ENCODE measurements at places on chromosomes 2 and 18.

DNA sequence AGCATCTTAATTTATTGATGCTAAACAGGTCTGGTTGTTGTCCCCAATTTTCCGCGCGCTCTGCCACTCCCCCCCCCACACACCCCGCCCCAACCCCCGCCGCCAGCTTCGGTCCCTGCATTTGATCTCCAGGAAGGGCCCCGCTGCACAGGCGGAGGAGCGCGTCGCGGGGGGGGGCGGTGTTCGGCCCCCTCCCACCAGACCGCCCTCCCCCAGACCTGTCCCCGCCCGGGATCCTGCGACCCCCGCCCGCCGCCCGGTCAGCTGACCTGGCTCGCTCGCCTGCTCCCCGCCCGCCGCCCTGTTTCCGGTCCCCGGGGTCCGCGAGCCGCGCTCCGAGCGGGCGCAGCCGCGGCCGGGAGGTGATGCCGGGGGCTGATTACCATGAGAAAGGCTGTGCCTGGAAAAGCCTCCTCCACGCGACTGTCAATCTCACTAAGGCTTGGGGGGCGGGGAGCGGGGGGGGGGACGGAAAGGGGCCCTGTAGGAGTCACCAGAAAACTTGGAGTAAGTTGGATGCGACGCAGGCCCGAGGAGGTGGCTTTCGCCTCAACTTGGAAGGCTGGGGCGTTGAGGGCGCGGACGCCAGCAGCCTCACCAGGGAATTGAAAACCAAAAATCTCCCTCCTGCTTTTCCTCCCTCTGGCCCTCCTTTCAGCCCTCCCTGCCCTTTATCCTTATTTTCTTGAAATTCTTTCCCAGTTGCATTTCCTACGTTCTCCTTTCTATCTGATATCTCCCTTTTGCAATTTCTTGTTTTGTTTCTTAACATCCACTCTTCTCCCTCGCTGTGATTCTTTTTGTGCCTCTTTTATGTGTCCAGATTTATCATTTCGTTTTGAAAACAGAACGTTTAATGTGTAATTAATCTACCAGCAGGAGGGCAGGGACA, 4.4 kb upstream of the ZEB2 start:
- DNase-seq: no peak

DNA sequence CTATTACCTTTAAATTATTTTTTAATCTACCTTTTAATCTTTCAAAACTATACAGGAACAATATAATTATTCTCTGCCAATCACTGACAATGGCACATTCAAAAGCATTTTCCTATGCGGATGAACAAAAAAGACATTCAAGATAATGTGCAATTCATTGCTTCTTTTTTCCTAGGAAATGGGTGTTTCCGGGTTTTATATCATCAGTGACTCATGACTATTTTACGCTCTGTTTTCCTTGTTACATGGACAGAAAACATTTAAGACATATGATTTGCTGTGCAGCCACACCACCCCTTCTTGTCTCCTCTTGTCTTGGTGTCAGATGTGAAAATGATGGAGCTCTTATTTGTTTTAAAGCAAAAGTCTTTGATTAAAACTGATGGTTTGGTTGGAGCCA, 184.7 kb upstream of the LINC00305 start:
- no peak for DNase-seq

- no peak for DNase-seq
Measured at GRCh38 chr2:134275058-134275862, 21.4 kb downstream of the MGAT5 start.

DNA sequence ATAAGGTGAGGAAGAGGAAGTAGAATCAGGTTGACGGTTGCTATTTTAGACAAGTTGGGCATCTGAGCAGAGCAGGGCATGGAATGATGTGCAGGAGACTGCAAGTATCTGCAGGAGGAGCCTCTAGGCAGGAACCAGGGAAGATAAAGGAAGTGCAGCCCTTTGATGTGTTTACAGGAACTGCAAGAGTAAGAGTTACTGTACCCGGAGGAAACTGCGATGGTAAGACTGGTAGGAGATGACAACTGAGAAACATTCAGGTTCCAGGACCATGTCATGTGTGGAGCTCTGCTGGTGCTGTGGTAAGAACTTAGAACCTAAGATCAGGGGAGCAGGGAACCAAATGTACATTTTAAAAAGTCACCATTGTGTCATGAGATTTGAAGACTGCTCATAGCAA, 134.3 kb upstream of the STON1 start:
- no peak for DNase-seq

DNA sequence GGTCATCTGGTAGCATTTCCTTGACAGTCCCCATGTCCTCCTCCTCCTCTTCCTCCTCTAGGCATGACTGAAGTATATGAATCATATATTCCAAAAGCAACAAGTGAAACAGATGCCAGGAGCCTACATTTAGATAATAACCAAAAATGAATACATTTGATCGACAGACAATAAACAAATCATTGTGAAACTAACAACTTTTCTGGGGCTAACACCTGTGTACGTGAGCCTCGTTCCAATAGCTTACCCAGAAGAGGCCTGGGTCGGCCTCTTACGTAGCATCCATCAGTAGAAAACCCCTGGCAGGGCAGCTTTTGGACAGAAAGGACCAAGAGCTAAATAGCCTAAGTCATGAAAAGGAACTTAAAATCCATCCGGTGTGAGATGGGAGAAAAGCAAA, 15.3 kb upstream of the CREG2 start:
- DNase-seq: no peak

GRCh38 chr2:16438613-16439321, 226.9 kb downstream of the CYRIA start:
- DNase-seq: no peak

DNA sequence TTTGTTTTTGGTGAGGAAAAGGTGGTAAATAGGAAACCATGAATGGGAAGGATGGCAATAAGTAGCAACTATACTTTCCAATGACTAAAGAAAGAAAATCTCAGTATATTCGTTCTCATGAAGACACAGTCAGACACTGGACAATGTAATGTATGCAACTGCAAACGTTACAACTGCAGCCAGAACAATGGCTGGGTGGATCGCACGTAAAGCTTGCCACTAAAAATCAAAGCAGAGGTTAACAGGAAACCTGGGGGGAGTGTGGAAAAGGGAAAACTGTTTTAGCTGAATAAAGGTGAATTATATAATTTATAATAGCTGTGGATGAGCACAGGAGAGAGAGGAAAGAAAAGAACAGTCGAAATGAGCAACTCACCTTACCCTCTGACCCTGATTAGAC, 33.3 kb downstream of the NEMP2 start:
- no peak for DNase-seq

GRCh38 chr2:11072550-11072949, 82.7 kb upstream of the SLC66A3 start:
- DNase-seq: peak; percentile 6

Measured in activated CD8-positive, alpha-beta memory T cell treated with anti-CD3 and anti-CD28 coated beads, Interleukin-2, amount 50 U/mL, for 48 hours (primary cell).